B cell (primary cell): ENCODE measurements at places on chromosomes 4 and X. TPM values are rescaled to one million over a fixed set of nuclear protein-coding genes. Genes with fewer than 3 reads are reported as not detected.

Gene VCX2
- not detected in 2 replicates for total RNA-seq

Gene USP9X
- total RNA-seq: 87.6 and 91.9 TPM in 2 replicates

Gene HGFAC
- total RNA-seq: not detected in 2 replicates

Gene ASB9
- not detected in 2 replicates for total RNA-seq

Gene KLKB1
- 0.44 and 0.73 TPM in 2 replicates for total RNA-seq

Gene SLC38A5
- 14.8 and 15.1 TPM in 2 replicates for total RNA-seq

Gene CTAG2
- not detected in 2 replicates for total RNA-seq

Gene NAT8L
- total RNA-seq: 0.25 and 0.34 TPM in 2 replicates

Gene FGF13
- total RNA-seq: not detected in 2 replicates

Gene HSD17B13
- total RNA-seq: 0.32 and 0.39 TPM in 2 replicates

Gene MAGEA4
- total RNA-seq: not detected in 2 replicates

Gene PABPC1L2A
- not detected in 2 replicates for total RNA-seq

Gene GAGE13
- total RNA-seq: not detected in 2 replicates

Gene PDK3
- total RNA-seq: 18.3 and 21.6 TPM in 2 replicates

Gene ZFP42
- not detected in 2 replicates for total RNA-seq

Gene DDX53
- total RNA-seq: not detected in 2 replicates

Gene HTN3
- total RNA-seq: not detected in 2 replicates

Gene FRAS1
- total RNA-seq: 0.05 and 0.12 TPM in 2 replicates

DNA sequence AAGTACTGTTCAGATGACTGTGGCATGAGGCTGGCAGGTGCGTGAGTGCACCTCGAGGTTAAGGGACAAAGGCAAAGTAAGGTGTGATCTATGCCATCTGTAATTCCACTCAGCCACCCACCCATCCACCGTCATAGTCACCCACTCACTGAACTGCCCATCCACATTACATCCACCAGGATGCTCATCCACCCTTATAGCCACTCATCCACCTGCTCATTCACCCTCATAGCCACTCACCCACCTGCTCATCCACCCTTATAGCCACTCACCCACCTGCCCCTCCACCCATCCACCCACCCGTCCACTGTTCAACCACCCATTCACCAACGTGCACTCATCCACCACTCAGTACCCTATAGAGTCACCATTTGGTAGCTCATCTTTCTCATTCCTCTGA, 64.1 kb upstream of the UXT start:
- H3K27ac ChIP-seq: no peak overlapping the region
- no peaks in the 10 kb centered on the region for H3K4me1 ChIP-seq
- no peaks in the 10 kb centered on the region for H3K27me3 ChIP-seq
- no peak overlapping the region for H3K4me3 ChIP-seq

DNA sequence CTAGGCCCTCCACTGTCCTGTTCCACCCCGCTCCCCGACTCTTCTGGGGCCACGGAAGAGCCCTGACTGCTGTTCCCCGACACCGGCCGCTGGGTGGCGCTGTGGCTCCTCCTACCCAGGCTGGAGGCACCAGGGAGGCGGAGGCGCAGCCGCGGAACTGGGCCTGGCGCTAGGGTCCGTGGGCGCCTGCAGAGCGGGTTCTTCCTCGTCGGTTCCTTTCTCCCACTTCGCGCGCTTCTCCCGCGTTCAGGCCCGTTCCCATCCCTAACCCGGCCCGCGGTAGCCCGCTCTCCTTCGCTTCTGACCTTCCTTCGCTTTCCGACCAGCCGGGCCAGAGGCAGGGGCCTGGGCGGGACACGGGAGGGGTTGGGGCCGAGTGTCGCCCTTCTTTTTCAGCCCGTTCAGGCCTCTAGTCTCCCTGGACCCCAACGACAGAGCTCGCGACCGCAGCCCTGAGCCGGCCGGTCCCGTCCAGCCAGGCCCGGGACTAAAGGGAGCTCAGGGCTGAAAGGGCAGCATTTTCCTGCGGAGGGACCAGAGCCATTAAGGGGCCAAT, 34.3 kb downstream of the NALF2 start:
- H3K36me3 ChIP-seq: no peaks in the 10 kb centered on the region
- DNase-seq: peak; percentile 72
- no peaks in the 10 kb centered on the region for H3K27me3 ChIP-seq
- H3K4me3 ChIP-seq: peak overlapping the region; percentile 44
- H3K4me1 ChIP-seq: peaks cover 18% of the 10 kb centered on the region

GRCh38 chr4:186851291-186852072, 127.8 kb upstream of the FAT1 start:
- H3K4me1 ChIP-seq: no peaks in the 10 kb centered on the region
- H3K36me3 ChIP-seq: no peaks in the 10 kb centered on the region
- no peak overlapping the region for H3K27ac ChIP-seq
- no peak for DNase-seq

GRCh38 chrX:7065473-7065872, 82.0 kb upstream of the STS start:
- peaks cover 15% of the 10 kb centered on the region for H3K4me1 ChIP-seq
- H3K27me3 ChIP-seq: no peaks in the 10 kb centered on the region
- no peak for DNase-seq
- H3K27ac ChIP-seq: no peak overlapping the region
- no peaks in the 10 kb centered on the region for H3K36me3 ChIP-seq

DNA sequence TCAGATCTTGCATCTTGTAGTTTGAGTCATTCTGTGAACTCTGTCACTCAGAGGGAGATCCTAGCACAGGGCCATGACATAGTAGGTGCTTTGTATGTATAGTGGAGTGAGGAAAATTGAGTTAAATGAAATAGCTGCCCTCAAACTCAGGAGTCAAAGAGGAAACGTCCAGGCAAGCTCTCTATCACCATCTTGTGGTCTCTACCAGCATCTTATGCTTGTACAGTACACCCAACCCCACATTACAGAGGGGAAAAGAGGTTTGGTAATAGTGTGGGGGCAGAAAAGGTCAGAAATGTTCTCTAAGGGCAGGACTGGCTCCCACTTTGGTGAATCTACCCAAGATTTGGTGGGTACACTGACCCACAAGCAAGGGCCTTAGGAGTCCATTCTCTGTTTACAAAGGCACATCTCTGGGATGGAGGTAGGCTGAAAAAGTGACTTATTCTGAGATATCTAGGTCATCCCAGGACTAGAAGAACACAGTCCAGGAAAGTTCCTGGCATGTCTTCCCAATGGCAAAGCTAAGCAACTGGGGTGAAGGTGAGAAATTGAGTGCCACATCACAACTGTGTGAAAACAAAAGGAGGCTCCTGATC, 131.8 kb downstream of the OR13H1 start:
- H3K36me3 ChIP-seq: no peaks in the 10 kb centered on the region
- no peak overlapping the region for H3K4me3 ChIP-seq
- H3K27me3 ChIP-seq: peaks cover 2% of the 10 kb centered on the region
- DNase-seq: no peak
- H3K27ac ChIP-seq: no peak overlapping the region

DNA sequence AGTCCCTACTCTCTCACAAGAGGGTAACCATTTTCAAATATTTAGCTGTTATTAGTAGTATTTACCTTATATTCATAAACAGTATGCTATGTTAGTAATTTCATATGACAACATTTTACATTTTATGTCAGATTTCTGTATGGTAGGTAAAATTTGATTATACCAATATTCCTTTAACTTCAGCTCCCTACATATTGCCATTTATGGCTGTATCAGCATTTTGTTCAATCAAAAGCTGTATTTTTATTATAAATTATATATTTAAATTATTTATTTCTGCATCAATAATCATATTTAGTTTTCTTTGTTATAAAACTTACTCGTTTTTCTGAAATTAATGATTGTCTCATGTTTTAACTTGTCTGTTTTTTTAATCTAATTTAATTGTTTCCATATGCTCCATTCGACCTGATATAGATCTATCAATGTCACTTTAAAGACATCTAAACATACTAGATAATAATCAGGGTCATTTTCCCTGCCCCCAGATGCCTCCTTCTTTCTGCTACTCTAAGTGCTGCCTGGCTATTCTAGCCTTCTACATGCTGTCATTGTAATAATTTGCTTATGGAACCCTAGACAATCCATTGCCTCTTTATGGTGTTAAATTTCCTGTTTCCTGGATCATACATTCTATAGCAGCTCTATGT, 1976.7 kb upstream of the ADGRL3 start:
- no peaks in the 10 kb centered on the region for H3K36me3 ChIP-seq
- no peak overlapping the region for H3K27ac ChIP-seq
- DNase-seq: no peak

DNA sequence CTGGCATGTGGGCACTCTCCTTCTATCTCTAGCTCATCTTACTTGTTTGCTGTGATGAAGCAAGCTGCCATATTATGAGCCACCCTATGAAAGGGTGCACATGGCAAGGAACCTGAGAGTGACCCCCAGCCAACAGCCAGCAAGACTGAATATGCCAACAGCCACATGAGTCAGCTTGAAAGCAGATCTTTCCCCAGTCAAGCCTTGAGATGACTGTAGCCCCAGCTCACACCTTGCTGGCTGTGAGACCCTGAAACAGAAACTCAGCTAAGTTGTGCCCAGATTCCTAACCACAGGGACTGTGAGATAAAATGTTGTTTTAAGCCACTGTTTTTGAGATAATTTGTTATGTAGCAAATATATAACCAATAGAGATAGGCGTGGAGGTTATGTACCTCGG, 36.2 kb downstream of the KDM5C start:
- H3K4me1 ChIP-seq: no peaks in the 10 kb centered on the region
- H3K27me3 ChIP-seq: no peaks in the 10 kb centered on the region
- no peak for DNase-seq
- H3K4me3 ChIP-seq: no peak overlapping the region
- H3K27ac ChIP-seq: no peak overlapping the region

- no peak overlapping the region for H3K4me3 ChIP-seq
- H3K27ac ChIP-seq: no peak overlapping the region
- H3K4me1 ChIP-seq: no peaks in the 10 kb centered on the region
- no peaks in the 10 kb centered on the region for H3K27me3 ChIP-seq
- no peak for DNase-seq
- H3K36me3 ChIP-seq: no peaks in the 10 kb centered on the region
Observed at GRCh38 chrX:67724359-67725110, 180.7 kb downstream of the AR start.

- H3K4me3 ChIP-seq: no peak overlapping the region
- H3K4me1 ChIP-seq: no peaks in the 10 kb centered on the region
- no peaks in the 10 kb centered on the region for H3K36me3 ChIP-seq
Observed at GRCh38 chrX:120380699-120381098, 18.8 kb downstream of the ATP1B4 start.

GRCh38 chrX:68826113-68826980, 2.5 kb upstream of the EFNB1 start:
- no peak overlapping the region for H3K4me3 ChIP-seq
- no peaks in the 10 kb centered on the region for H3K36me3 ChIP-seq
- no peak overlapping the region for H3K27ac ChIP-seq
- peaks cover 25% of the 10 kb centered on the region for H3K4me1 ChIP-seq
